ENCODE measurements at places on chromosomes 5 and 9.

DNA sequence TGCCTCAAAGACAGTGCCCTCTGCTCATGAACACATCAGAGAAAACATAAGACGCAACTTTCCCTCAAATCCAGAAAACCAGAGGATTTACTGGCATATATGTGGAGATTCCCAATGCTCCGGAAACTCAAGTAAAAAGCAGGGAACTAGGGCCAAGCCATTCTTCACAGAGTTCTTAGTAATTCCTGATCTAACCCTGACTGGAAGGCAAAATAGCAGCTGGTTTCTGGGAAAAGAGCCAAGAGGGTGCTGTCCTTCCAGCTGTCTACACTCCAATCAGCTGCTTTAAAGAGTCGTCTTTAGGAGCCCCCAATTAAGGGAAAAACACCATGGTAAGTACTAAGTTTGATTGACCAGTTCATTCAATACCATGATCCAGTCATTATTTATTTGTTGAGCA, 49.6 kb downstream of the GNA14 start:
- DNase-seq, result no peak

GRCh38 chr9:137836831-137837241, 40.7 kb upstream of the CACNA1B start:
- DNase-seq, result no peak

GRCh38 chr9:3498691-3499090, 27.1 kb downstream of the RFX3 start:
- no peak for DNase-seq

DNA sequence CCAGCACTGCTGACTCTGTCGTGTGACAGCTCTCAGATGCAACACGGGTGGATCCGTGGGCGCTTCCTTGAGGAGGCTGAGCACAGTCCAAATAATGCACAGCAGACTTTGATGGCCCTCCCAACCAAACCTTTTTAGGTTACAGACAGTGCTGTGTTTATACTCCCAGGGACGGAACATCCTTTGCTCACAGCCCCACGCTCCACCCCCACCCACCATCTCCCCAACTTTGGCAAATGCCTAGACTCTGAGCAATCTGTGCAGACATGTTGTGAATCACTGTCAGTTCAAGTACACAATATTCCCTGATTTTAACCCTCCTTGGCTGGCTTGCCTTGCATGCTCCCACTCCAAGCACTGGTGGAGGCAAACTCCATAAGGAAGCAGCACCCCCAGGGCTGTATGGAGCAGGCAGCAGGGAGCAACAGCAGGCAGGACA, 324.6 kb downstream of the MLLT3 start:
- DNase-seq, result no peak

DNA sequence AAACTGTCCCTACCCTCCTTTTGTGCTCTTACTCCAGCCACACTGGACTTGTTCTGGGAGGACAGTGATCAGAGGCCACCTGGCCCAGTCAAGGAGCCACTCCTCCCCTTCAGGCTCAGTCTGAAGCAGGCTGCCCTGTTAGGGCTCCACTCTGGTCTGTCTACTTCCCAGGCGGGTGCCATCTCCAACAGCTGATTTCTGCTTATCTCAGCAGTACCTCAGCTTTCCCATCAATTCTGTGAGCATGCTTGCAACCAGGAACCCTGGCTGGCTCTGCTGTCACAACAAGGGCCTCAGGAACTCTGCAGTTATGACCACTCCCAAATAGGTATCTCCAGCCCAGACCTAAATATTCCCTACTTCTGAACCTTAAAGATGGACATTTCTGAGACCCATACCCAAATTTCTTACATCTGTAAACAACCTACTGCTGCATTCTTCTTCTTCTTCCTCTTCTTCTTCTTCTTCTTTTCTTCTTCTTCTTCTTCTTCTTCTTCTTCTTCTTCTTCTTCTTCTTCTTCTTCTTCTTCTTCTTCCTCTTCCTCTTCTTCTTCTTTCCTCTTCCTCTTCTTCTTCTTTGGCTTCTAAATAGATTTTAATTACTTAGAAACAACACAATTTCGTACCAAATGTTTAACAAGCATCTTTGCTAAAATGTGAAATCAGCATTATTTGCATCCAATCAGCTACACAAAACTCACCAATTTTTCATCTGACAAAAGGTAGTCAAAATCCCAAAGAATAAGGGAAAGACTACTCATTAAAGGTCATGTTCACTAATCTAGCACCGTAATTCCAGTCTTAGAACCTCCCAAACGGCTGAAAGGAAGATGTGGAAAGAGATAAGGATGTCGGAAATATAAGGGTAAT, 13.6 kb upstream of the SLC22A4 start:
- DNase-seq, result no peak

DNA sequence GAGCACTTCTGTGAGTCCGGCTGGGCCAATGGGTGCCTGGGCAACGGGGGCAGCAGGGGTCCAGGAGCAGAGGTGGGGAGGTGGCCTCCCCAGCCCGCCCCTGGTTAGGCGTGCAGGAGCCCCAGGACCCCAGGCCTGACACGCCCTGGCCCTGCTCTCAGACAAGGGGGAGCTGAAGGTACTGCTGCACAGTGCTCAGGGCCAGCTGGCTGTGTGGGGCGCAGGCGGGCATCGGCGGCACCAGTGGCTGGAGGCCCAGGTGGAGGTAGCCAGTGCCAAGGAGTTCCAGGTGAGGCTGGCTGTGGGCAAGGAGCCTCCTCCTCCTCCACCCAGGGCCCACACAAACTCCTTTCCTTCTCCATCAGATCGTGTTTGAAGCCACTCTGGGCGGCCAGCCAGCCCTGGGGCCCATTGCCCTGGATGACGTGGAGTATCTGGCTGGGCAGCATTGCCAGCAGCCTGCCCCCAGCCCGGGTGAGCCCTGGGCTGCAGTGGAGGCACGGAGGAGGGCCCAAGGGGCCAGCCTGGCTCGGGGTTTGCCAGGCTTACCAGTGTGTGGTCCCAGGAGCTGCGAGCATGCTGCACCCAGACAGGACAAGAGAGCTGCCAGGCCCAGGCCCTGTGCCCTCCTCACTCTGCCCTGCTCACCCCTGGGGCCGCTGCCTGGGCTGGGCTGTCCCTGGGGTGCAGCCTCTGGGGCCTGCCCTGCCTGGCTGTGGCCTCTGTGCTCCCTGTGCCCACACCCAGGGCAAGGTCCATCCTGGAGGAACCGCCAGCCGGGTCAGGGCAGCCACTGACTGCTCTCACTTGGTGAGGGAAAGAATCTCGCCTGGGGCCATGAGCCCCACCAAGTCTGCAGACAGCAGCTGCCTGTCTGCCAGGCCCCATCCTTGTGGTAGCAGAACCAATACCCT, 7.0 kb downstream of the MAMDC4 start:
- no peak for DNase-seq

GRCh38 chr5:53603009-53603687, 42.7 kb downstream of the NDUFS4 start:
- no peak for DNase-seq

DNA sequence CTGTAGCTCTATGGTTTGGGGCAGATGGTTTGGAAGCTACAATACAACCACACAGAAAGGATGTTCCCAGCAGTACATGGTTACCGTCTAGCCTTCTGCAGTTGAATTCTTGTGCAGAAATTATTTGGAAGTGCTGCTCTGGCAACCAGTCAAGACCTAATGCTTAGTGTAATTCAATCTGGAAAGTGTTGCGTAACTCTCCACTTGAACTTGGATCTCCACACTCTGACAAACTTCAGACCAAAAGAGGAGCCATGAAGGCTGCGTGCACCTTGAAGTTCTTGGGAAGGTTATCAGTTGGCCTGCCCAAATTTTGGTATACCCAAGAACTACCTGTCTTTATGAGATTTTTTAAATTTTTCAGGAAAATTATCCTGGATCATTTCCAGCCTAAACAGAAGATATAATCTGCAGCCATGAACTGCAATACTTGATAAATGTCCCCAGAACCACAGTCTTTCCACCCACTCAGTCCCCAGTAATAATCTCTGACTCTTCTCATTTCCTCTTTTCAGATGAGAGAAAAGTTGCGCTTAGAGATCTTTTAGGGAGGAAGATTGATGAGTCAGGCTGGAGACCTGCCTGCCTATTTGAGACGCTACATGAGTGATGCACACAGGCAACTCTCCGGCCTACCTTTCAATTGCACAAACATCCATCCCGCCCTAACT, 159.9 kb downstream of the FANCC start:
- no peak for DNase-seq

GRCh38 chr5:133480866-133481265, 131.5 kb downstream of the FSTL4 start:
- DNase-seq, result no peak

Measured in keratinocyte (primary cell).